ENCODE measurements at places on chromosomes 5 and 9. TPM values are rescaled to one million over a fixed set of nuclear protein-coding genes. Genes with fewer than 3 reads are reported as not detected.

GRCh38 chr9:85392260-85392659, 349.5 kb downstream of the AGTPBP1 start:
- DNase-seq, result no peak

Gene GABRA6
- total RNA-seq, result not detected

GRCh38 chr5:138545919-138546562, 3.0 kb upstream of the ETF1 start:
- DNase-seq, result no peak

GRCh38 chr9:127905788-127906191, 6.4 kb upstream of the ST6GALNAC6 start:
- DNase-seq, result no peak

Gene LHX3
- 0.11 TPM for total RNA-seq

DNA sequence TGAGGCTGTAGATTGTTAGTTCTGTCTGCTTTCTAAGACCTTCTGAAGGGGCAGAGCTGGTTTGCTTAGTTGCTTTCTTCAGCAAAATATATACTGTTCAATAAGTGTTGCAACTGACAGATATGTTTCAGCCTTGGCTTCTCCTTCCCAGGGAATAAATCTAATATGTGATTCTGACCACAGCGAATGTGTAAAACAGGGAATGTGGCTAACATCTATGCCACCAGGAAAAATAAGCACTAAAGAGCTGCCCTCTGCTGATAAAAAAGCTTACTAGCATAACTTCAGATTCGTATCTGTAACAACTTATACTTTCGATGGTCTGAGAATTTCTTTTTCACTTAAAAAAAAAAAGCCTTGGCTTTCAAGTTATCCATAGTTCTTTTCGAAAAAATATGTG, 13.0 kb upstream of the OSMR start:
- DNase-seq, result no peak

DNA sequence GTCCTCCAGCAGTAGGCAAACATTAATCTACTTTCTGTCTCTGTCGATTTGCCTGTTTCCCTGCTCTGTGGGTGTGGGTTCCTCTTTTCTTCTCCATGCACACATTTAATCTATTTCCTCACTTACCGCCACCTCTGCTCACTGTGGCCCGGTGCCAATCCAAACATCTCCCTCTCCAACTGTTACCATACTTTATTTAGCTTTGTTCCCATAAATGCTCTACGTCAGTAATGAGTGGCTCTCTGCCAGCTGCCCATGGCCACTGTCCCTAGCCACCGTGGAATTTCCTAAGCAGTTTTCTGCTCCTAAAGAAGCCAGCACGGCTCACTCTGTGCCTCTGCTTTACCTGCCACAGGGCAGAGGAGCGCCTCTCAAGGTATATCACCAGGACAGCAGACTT, 19.5 kb upstream of the GOLPH3 start:
- no peak for DNase-seq

GRCh38 chr5:151191661-151192060, 32.2 kb downstream of the CCDC69 start:
- no peak for DNase-seq

Gene PPP3R2
- total RNA-seq, result not detected

DNA sequence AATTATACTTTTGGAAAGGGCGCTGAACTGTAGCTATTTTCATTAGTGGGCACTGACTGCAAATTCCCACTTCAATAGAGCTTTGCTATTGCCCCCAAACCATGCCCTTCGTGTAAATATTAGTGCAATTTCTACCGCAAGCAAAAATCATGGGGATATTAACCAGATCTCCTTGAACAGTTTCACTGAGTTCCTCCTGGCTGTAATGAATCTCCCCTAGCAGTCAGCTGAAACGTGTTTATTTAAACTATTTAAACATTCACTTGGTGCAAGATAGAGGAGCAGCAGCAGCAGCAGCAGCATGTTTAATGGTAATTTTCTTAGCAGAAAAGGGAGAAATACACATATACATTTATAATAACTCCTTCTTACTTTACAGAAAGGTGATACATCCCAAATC, 54.4 kb downstream of the ARRDC3 start:
- DNase-seq, result no peak
